ENCODE measurements at places on chromosomes 2 and 18.

- no peaks in the 10 kb centered on the region for H3K4me1 ChIP-seq
- H3K27ac ChIP-seq, result no peak overlapping the region
- H3K36me3 ChIP-seq, result no peaks in the 10 kb centered on the region
Measured at GRCh38 chr2:126496493-126496892, 159.5 kb upstream of the GYPC start.

DNA sequence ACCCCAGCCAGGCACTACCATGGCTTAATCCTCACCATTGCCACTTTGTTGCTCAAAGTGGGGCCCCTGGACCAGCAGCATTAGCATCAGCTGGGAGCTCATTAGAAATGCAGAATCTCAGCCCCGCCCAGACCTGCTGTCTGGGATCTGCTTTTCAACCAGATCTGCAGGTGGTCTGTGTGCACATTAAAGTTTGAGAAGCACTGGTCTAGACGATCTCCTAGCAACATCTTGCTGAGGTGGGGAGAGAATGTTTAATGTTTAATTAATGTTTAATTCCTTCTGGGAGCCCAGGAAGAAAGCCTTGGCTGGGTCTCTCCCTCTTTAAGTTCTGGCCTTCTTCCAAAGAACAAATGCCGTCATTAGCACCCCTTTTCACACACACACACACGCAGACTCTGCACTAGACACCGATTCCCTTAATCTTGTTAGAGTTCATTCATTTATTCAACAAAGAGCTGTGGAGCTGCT lies 53.7 kb downstream of the EDAR start:
- no peaks in the 10 kb centered on the region for H3K4me1 ChIP-seq
- no peaks in the 10 kb centered on the region for H3K36me3 ChIP-seq
- no peaks in the 10 kb centered on the region for H3K27me3 ChIP-seq
- H3K27ac ChIP-seq, result no peak overlapping the region
- H3K4me3 ChIP-seq, result no peak overlapping the region

- H3K27me3 ChIP-seq, result no peaks in the 10 kb centered on the region
- DNase-seq, result no peak
- H3K4me1 ChIP-seq, result no peaks in the 10 kb centered on the region
- H3K36me3 ChIP-seq, result no peaks in the 10 kb centered on the region
- no peak overlapping the region for H3K27ac ChIP-seq
Measured at GRCh38 chr2:134391751-134392160, 137.9 kb downstream of the MGAT5 start.

DNA sequence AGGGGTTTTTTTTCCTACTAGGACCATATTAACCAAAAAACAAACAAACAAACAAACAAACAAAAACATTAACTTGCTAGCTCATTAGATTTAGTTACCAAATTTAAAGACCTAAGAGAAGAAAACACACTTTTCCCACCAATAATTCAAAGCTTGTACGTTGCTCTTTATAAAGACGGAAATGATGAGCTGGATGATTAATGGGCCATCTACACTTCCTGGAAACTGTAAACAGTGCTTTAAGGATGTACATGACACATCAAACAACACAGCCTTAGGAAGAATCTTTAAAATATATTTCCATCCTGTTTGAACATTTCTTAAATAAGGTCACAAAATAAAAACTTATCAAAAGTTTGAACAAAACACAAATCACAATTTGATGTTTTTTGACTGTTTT lies 982 bp downstream of the BMP10 start:
- no peak overlapping the region for H3K27ac ChIP-seq
- no peak overlapping the region for H3K4me3 ChIP-seq
- H3K4me1 ChIP-seq, result no peaks in the 10 kb centered on the region
- no peak for DNase-seq
- H3K27me3 ChIP-seq, result no peaks in the 10 kb centered on the region

- no peaks in the 10 kb centered on the region for H3K36me3 ChIP-seq
- peaks cover 2% of the 10 kb centered on the region for H3K4me1 ChIP-seq
- no peak overlapping the region for H3K27ac ChIP-seq
- H3K4me3 ChIP-seq, result no peak overlapping the region
- H3K27me3 ChIP-seq, result no peaks in the 10 kb centered on the region
Measured at GRCh38 chr2:239288951-239289511, 111.8 kb downstream of the HDAC4 start.

DNA sequence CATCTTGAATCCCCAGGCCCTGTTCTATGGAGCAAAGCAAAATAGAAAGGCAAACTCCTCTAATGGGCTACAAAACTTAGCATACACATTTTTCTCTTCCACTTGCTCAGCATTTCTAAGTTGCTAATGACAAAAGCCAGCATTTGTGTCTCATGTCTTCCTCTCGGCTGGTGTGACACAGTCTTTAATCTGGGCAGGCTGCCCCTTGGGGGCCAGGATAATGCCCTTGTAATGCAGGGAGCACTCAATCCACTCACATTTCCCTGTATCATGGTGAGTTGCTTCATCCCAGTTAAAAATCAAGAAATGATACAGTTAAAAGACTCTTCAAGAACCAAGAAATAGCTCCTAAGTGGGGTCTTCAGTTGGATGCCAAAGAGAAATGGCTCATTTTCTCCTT lies 109.1 kb upstream of the FBXO11 start:
- no peaks in the 10 kb centered on the region for H3K36me3 ChIP-seq
- H3K27me3 ChIP-seq, result no peaks in the 10 kb centered on the region
- no peak overlapping the region for H3K4me3 ChIP-seq
- DNase-seq, result no peak

- peak overlapping the region; percentile 97 for H3K27ac ChIP-seq
- DNase-seq, result peak; percentile 19
- no peaks in the 10 kb centered on the region for H3K27me3 ChIP-seq
- H3K36me3 ChIP-seq, result peaks cover 6% of the 10 kb centered on the region
Measured at GRCh38 chr2:229921101-229921891, 513 bp downstream of the TRIP12 start.

DNA sequence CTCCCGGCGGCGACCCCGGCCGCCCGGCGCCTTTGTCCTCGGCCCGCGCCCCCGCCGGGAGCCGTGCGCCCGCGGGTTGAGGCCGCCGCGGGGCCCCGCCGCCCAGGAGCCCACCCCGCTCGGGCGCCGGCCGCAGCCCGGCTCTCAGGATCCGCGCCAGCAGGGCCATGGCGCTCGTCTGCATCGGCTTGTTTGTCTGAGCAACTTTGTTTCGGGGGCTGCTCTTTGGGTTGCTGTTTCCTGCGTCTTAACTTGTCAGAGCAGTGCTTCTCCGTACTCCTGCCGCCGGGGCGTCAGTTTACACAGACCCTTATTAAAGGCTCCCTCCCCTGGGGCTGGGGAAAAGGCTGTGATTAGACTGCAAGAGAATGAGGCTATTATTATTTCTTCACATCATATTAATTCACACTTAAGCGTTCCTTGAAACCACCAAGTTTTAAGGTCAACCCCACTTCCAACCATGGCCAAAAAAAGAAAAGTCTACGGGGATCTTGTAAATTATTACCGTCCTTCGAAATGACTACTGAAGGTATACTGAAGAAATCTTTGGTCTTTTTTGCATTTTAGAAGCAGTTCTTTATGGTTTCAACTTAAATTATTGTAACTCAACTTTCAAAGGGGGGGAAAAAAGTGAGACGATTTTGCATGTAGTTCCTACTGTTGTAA lies at the start of gene CYP27C1:
Gene CYP27C1, minus strand, starts transcription at position 198 of the 666 bp plus-strand sequence. Its CDS starts 29 bp downstream, at position 169.
- peaks cover 13% of the 10 kb centered on the region for H3K27me3 ChIP-seq
- H3K4me3 ChIP-seq, result peak within 1 kb of the TSS; percentile 72
- H3K36me3 ChIP-seq, result no peaks in the 10 kb centered on the region
- no peak for DNase-seq
- H3K4me1 ChIP-seq, result peaks cover 18% of the 10 kb centered on the region

- peaks cover 12% of the 10 kb centered on the region for H3K4me1 ChIP-seq
- no peak overlapping the region for H3K4me3 ChIP-seq
- no peak for DNase-seq
- H3K27me3 ChIP-seq, result no peaks in the 10 kb centered on the region
- H3K36me3 ChIP-seq, result no peaks in the 10 kb centered on the region
- H3K27ac ChIP-seq, result no peak overlapping the region
Measured at GRCh38 chr2:238859636-238860347, 11.9 kb downstream of the TWIST2 start.

DNA sequence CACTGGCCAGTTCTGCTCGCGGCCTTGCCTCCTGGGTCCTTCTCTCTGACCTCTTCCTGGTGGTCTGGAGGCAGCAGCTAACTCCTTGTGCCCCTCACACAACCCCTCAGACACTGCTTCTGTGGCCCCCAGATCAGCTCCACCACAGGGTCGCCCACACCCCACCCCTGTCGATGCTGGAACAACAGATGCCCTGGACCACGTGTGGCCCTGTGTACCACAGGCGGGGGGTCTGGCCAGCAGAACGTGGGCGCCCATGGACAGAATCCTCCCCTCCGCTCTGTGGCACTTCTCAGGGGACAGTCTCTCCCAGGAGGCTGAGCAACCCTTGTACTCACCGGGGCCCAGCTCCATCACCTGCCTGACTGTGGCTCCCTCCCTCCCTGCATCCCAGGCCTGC lies 245.6 kb downstream of the NDUFA10 start:
- H3K4me3 ChIP-seq, result no peak overlapping the region
- DNase-seq, result no peak
- no peaks in the 10 kb centered on the region for H3K36me3 ChIP-seq

DNA sequence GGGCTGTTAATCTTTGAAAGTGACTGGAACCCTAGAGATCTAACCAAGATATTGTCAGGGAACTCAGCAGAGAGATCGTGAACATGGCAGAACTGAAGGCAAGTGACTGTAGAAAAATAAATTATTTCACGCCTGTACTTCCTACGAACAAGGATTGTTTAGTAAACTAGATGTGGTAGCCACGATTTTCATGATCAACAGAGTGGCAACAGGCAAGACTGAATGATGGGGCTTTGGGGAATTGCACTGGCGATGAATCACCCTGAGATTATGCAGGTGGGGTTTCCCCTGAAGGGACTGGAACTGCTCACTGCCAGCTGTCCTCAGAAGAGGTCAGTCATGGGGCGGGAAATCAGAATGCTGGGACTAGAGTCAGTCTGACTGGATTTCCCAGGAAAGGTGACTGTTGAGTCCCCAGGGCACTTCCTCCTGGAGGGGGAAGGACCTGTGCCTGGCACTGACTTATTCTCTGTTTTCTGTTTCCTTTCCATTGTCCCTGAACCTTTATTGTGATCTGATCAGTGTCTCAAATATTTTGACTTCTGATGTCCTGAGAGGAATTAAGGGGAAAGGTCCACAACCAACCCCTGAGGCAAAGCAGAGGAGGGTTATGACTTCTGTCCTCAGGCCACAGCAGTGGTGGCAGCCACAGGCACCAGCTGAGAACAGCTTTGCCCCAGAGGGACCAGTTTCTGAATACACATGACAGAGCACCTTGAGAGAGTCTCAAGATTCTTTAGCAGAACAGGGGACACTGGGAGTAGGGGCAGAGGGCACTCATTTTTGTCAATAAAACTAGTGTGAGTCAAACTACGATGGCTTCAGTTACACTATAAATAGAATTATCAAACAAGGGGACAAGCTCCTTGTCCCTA lies 70.0 kb downstream of the NAB1 start:
- no peak overlapping the region for H3K4me3 ChIP-seq
- peak; percentile 98 for DNase-seq
- H3K36me3 ChIP-seq, result no peaks in the 10 kb centered on the region
- peaks cover 19% of the 10 kb centered on the region for H3K4me1 ChIP-seq
- H3K27me3 ChIP-seq, result no peaks in the 10 kb centered on the region
- peak overlapping the region; percentile 86 for H3K27ac ChIP-seq

DNA sequence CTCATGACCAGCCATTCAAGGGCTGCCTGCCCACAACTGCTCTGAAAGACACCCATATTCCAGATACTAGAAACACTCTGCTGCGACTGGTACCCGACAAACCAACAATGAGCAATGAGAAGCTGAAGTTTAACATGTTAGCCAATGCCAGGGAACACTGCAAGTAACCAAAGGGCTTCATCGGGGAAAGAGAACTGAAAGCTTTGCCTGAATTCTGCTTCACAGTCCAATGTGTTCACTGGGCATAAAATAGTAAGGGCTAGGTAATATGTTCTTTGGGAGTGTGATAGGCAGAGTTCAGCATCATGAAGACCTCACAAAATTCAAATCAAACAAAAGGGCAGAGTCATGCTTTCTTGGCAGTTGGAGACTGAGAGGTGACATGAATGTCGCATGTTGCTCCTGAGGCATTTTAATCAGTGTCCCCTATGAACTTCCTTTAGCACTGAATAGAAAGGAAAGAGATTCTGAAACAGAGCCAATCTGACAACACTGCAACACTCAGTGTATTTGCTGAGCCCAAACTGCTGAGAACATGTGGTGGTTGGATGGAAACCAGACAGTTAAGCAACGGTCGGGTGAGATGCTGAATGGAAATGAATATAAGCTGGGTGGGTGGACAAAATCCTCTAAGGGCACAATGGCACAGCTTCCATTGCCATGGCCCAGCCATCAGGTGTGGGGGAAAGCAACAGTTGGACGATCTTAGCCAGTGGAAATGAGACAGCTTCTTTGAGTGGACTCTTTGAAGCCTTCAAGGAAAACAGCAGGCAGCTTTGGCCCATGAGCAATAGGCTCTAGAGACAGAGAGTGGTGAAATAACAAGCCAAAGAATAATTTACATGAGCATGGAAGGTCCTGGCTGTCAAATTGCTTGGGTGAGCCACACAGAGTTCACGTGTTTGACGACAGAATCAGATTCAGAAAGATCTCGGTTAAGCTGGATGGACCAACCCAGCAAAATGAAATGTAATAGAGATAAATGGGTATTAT lies 277.5 kb downstream of the AFF3 start:
- H3K27ac ChIP-seq, result no peak overlapping the region
- DNase-seq, result no peak
- H3K4me3 ChIP-seq, result no peak overlapping the region
- peaks cover 10% of the 10 kb centered on the region for H3K4me1 ChIP-seq

GRCh38 chr2:192539306-192539705 lies 344.6 kb upstream of the TMEFF2 start:
- peak; percentile 54 for DNase-seq
- H3K4me1 ChIP-seq, result no peaks in the 10 kb centered on the region
- no peak overlapping the region for H3K4me3 ChIP-seq
- no peaks in the 10 kb centered on the region for H3K27me3 ChIP-seq
- H3K36me3 ChIP-seq, result no peaks in the 10 kb centered on the region

- H3K36me3 ChIP-seq, result no peaks in the 10 kb centered on the region
- H3K4me1 ChIP-seq, result no peaks in the 10 kb centered on the region
- no peaks in the 10 kb centered on the region for H3K27me3 ChIP-seq
- H3K4me3 ChIP-seq, result no peak overlapping the region
Measured at GRCh38 chr2:31729442-31730092, 148.8 kb upstream of the SRD5A2 start.

- H3K36me3 ChIP-seq, result no peaks in the 10 kb centered on the region
- H3K4me3 ChIP-seq, result no peak overlapping the region
- H3K27me3 ChIP-seq, result no peaks in the 10 kb centered on the region
- peaks cover 8% of the 10 kb centered on the region for H3K4me1 ChIP-seq
Measured at GRCh38 chr18:47978141-47978540, 47.7 kb upstream of the SMAD2 start.

GRCh38 chr18:46748466-46748865 lies 8.4 kb downstream of the ST8SIA5 start:
- no peak overlapping the region for H3K4me3 ChIP-seq
- H3K27ac ChIP-seq, result no peak overlapping the region
- DNase-seq, result no peak

- no peak overlapping the region for H3K4me3 ChIP-seq
- DNase-seq, result peak; percentile 38
- peaks cover 1% of the 10 kb centered on the region for H3K36me3 ChIP-seq
- H3K27me3 ChIP-seq, result no peaks in the 10 kb centered on the region
- peaks cover 8% of the 10 kb centered on the region for H3K4me1 ChIP-seq
Measured at GRCh38 chr2:144330951-144331673, 188.8 kb downstream of the ZEB2 start.

- no peak overlapping the region for H3K4me3 ChIP-seq
- no peak overlapping the region for H3K27ac ChIP-seq
- no peaks in the 10 kb centered on the region for H3K27me3 ChIP-seq
- no peaks in the 10 kb centered on the region for H3K36me3 ChIP-seq
- no peaks in the 10 kb centered on the region for H3K4me1 ChIP-seq
- DNase-seq, result no peak
Measured at GRCh38 chr2:56465491-56465890, 281.7 kb downstream of the CCDC85A start.

- H3K27me3 ChIP-seq, result no peaks in the 10 kb centered on the region
- H3K36me3 ChIP-seq, result peaks cover 6% of the 10 kb centered on the region
- DNase-seq, result no peak
- no peak overlapping the region for H3K27ac ChIP-seq
Measured at GRCh38 chr2:234954551-234954992, 2.8 kb downstream of the SH3BP4 start.

Data from trophoblast cell (in vitro differentiated cells and primary cell).